ENCODE measurements at places on chromosomes 3 and 15.
A peak's percentile ranks its signal among the peaks of the same experiment; 100 is the strongest.

GRCh38 chr3:38362825-38363224 lies 16.2 kb downstream of the XYLB start:
- no peak for DNase-seq

- no peak for DNase-seq
Observed at GRCh38 chr3:177817751-177818150, 620.5 kb upstream of the TBL1XR1 start.

DNA sequence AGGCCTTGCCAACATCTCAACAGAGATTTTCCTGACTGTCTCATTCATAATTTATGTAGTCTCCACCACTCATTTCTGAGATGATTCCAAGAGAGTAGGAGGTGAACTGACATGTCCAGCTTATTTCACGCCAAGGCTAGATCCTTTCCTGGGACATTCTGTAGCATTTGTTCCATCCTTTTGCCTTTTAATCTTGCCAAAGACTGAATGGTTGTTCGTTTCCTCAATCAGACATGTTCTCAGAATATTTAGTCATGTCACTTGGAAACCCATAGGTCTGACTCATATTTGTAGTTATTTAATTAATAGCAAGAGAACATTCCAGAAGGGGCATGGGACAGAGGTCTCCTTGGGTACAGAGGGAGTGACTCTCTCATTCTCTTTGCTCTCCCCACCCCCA lies 80.9 kb downstream of the DHX36 start:
- DNase-seq = no peak

GRCh38 chr15:59401824-59402569 lies 29.3 kb upstream of the MYO1E start:
- DNase-seq = no peak

DNA sequence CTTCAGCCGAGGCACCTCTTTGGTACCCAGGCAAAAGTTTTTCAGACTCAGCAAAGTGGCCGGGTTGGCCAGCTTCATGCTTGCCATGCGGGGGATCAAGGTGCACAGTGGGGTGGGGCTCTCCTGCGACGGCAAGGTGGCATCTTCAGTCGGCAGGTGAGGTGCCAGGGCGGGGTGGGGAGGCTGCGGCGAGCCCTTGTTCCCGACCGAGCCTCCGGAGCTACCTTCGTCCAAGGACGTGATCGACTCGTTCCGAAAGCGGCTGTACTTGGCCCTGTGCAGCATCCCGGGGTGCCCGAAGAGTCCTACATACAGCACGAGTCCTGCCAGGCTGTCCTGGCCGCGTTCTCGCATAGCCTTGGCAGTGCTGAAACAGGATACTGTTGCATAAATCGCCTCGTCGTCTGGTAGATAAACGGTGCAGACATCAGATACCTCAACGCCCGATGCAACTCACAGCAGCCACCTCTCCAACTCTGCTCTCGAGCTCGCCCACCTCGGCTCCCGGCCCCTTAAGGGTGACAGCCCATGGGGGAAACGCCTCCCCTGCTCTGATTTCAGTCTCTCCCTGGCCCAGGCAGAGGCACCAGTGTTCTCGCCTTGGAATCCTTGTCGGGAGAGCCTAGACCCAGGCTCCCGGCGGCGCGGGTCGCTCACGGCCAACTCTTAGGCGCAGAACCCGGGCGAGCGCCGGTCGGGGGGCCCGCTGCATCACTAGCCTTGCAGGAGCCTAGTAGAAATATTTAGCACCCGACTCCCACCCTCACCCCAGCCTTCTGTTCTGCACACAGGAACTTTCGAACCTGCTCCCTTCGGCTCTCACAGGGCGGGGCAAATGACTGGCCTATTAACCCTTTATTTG lies 826 bp downstream of the SHC4 start:
- DNase-seq = no peak

DNA sequence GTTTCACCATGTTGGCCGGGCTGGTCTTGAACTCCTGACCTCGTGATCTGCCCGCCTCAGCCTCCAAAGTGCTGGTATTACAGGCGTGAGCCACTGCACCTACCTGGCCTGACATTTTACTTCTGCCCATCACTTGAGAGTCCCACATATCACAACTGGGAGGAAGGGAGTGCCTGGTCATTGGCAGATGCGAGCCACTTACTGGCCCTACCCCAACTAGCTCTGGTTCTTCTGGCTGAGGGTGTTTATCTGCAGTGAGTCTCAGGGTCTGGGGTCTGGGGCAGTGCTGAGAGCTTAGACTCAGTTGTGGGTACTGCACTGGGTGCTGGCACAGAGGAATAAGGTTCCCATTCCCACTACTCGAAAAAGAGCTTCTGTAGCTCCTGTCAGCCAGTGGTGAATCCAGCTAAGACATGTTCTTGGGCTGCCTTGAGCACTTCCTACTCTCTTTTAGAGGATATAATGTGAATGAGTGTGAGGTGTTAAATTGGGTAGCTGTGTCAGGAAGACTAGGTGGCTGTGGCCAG lies 30.2 kb downstream of the DAG1 start:
- no peak for DNase-seq

GRCh38 chr3:99249627-99250026 lies 348.1 kb upstream of the DCBLD2 start:
- no peak for DNase-seq

DNA sequence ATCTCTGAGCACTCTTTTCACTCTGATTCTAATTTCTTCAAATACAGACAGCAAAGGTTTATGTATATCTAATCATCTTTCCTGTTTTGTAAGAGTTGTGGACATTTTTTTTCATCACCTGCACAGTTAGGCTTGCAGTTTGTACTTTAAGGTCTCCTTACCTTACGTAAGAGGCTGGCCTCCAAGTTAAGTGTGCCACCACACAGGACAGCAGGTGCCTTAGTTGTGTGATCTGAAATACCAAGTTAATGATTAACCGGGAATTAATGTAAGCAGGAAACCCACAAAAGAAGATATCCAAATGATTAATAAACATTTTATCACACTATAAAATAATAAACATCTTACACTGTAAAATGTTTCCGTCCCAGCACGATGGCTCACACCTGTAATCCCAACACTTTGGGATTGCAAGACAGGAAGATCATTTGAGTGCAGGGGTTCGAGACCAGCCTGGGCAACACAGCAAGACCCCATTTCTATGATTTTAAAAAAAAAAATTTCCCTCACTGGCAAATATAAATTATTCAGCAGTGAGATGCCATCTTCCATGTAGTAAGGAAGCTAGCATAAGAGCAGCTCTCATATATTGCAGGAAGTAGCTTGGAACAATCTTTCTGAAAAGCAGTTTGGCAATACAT lies 87.7 kb upstream of the LIMD1 start:
- no peak for DNase-seq

GRCh38 chr3:187186801-187187421 lies 10.4 kb upstream of the RTP1 start:
- DNase-seq = peak; percentile 21

DNA sequence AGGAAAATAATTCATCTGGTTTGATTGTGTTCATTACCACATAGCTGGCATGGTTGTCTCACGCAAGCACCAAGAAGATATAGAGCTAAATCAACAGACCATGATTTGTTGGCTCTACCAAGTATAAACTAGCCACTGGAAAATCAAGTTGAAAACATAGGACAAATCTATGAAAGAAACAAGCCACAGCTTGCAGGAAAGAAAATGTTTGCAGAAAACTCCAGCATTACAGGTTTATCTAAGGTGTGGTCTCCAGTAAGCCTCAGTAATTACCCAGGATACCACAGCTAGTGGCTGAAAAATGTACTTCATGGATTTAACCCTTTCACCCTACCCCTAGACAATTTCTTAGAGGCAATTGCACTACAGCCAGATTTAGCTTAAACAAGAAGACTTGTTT lies 340.6 kb downstream of the SOX2 start:
- no peak for DNase-seq

DNA sequence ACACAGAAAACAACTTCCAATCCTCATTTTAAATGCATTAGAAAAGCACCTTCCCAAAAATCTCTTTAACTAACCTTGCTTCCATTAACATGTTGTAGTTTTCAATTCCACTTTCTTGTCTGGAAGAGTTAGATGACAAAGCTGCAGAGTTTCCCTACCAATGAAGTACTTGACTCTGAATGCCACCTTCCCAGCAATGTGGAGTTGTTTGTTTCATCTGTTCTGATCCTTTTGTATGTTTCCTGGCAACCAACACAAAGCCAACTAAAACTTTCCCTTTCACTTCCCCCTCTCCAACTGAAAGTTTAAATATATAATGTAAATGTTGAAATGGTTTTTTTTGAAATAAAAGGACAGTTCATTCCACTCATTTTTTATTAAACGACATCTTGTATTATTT lies at the start of gene WDR49:
WDR49 (minus strand) TSS at position 183 of the 400 bp plus-strand sequence. CDS start 517 bp downstream, outside the sequence.
- DNase-seq = no peak

- DNase-seq = peak; percentile 2
Observed at GRCh38 chr3:196569003-196569516, 600 bp downstream of the FBXO45 start.

DNA sequence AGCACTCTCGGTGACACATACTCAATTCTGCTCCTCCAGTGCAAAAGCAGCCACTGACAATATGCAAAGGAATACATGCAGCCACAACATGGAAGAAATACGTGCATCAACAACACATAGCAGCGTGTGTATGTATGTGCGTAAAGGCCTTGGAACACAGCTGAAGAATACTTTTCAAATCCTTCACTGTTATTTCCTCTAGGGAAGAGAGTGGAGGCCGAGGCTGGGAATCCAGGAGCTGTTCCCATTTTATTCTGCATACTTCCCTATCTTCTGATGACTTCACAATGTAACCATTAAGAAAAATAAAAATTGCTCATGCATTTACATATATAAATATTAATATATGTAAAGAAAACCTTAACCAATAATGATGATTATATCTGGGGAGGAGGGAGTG lies 36.6 kb upstream of the MGLL start:
- no peak for DNase-seq

- no peak for DNase-seq
Observed at GRCh38 chr3:112002096-112002971, 3.6 kb downstream of the TAGLN3 start.

DNA sequence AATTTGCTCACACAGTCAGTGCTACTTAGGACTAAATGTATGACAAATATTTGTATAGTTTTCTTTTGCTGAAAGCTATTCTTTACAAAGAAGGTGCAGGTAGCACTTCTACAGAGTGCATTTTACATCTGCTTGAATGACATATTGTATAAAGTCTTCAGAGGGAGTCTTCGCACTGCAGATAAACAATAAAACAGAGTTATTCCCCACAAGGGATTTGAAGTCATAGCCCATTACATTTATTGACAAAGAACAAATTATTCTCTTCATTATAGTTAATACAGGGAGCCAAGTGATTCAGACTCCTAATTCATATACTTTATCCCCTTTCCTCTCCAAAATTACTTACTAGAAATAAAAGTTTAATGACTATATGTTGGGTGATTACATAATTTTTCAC lies 529.7 kb downstream of the EDEM1 start:
- no peak for DNase-seq

- no peak for DNase-seq
Observed at GRCh38 chr15:67144609-67145311, 79.4 kb downstream of the SMAD3 start.

- DNase-seq = no peak
Observed at GRCh38 chr3:132253262-132253878, 63.8 kb upstream of the ACP3 start.

DNA sequence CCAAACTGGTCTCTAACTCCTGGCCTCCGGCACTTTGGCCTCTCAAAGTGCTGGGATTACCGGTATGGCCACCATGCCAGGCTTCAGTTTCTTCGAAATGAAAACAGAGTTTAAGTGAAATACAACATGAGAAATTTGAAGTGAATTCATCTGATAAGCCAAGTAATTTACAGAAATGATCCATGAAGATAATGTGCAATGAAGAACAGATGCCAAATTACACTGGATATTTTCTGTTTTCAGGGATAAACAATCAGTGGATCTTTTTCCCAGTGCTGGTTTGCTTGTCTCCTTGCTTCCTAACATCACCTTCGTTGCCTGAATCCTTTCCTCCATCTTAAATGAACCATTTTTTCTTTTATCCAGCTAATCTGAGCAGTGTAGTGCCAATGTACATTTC lies 46.2 kb upstream of the SUCLG2 start:
- DNase-seq = no peak

GRCh38 chr3:113242096-113242581 lies 30.8 kb downstream of the BOC start:
- DNase-seq = no peak

DNA sequence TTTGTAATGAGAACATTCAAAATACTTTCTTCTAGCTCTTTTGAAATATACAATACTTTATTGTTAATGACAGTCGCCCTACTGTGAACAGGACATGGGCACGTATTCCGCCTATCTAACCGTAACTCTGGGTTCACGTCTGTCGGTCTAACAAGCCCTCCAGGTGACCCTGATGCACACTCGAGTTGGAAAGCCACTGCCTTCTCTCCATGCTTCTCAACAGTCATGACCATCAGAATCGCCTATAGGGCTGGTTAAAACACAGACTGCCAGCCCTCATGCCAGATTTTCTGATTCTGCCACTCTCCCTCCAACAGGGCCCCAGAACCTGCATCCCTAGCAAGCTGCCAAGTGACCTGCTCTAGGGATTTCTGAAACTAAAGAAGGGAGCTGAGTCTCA lies 140.2 kb downstream of the FOXP1 start:
- DNase-seq = no peak

Data from kidney epithelial cell (primary cell).